Regular cardiac myocyte (primary cell): ENCODE measurements at places on chromosomes 12 and 14. TPM values are rescaled to one million over a fixed set of nuclear protein-coding genes. Genes with fewer than 3 reads are reported as not detected.

P2RX7 gene
- total RNA-seq = under 0.01 and 1.1 TPM in 2 replicates

SYCP3 gene
- under 0.01 and 0.85 TPM in 2 replicates for total RNA-seq

CD4 gene
- 0.28 and 0.58 TPM in 2 replicates for total RNA-seq

CISTR gene
- total RNA-seq = not detected in 2 replicates

PZP gene
- not detected in 2 replicates for total RNA-seq

CLECL1 gene
- not detected in 2 replicates for total RNA-seq

ANP32D gene
- not detected in 2 replicates for total RNA-seq

SALL2 gene
- 1.2 and 1.7 TPM in 2 replicates for total RNA-seq

RHEBL1 gene
- 0.56 and 1.2 TPM in 2 replicates for total RNA-seq

NDRG2 gene
- 0.38 and 10.1 TPM in 2 replicates for total RNA-seq

MUCL1 gene
- total RNA-seq = not detected in 2 replicates

KRT77 gene
- not detected in 2 replicates for total RNA-seq

SPIC gene
- total RNA-seq = not detected in 2 replicates

GLS2 gene
- total RNA-seq = under 0.01 TPM in 1 of 2 replicates, not detected in the other

REP15 gene
- total RNA-seq = 2.9 and 3.1 TPM in 2 replicates

SLC8B1 gene
- total RNA-seq = 12.1 and 20.9 TPM in 2 replicates

ACSM4 gene
- total RNA-seq = not detected in 2 replicates

ATP6V1D gene
- total RNA-seq = 170 and 175 TPM in 2 replicates

NTF3 gene
- total RNA-seq = 0.96 and 5.4 TPM in 2 replicates

UBE2N gene
- total RNA-seq = 48.2 and 91.6 TPM in 2 replicates

PTGER2 gene
- 2.8 and 5.2 TPM in 2 replicates for total RNA-seq

ZBTB25 gene
- 4.0 and 7.6 TPM in 2 replicates for total RNA-seq

FBLN5 gene
- 3.8 and 17.8 TPM in 2 replicates for total RNA-seq

TMEM119 gene
- 0.58 and 15.8 TPM in 2 replicates for total RNA-seq

KRT82 gene
- total RNA-seq = not detected in 2 replicates
